Stimulated activated CD4-positive, alpha-beta T cell treated with anti-CD3 and anti-CD28 coated beads, Interleukin-4, amount 100 ng/mL, for 48 hours (primary cell): ENCODE measurements at places on chromosomes 7 and 10.

DNA sequence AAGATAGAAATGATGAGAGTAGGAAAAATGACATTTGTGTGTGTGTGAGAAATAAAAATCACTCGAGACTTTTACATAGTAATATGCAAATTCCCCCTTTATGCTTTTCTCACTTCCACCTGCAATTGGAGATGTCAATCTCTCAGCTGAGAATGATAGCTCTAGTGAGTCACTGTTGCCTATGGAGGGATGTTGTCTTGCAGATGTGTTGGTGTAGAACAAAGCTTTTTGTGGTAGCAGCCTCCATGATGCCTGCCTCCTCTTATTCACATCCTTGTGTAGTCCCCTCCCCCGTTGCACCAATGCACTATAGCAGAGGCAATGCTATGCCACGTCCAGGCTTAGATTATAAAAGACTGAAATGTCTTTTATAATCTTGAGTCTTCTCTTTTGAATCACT, 33.8 kb downstream of the SPAG6 start:
- DNase-seq, result peak; percentile 28

- DNase-seq, result no peak
Observed at GRCh38 chr7:84317536-84317935, 122.9 kb upstream of the SEMA3A start.

- no peak for DNase-seq
Observed at GRCh38 chr10:127592586-127592985, 43.5 kb downstream of the NPS start.

DNA sequence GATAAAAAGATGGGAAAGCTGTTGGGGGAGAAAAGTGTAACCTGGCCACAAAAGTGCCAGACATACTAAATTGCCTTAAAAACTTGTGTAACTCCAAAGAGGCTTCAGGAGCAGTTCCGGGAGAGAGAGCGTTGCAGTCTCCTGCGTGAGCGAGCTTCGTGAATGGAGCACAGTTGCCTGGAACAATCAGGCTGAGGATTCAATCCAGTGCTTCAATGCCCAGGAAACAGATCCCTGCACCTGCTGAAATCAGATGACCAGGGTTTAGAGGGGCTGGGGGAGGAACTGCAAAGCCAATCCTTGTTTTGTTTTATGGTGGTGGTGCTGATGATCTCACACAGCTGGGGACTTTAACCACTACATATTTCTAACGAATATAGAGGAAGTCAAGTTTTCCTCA, 398.3 kb downstream of the DPP6 start:
- DNase-seq, result no peak

- DNase-seq, result no peak
Observed at GRCh38 chr7:108515630-108516029, 10.3 kb downstream of the PNPLA8 start.

- peak; percentile 35 for DNase-seq
Observed at GRCh38 chr7:55516409-55516808, 55.9 kb downstream of the VOPP1 start.

- DNase-seq, result no peak
Observed at GRCh38 chr7:37549076-37549931, 100.6 kb upstream of the ELMO1 start.

DNA sequence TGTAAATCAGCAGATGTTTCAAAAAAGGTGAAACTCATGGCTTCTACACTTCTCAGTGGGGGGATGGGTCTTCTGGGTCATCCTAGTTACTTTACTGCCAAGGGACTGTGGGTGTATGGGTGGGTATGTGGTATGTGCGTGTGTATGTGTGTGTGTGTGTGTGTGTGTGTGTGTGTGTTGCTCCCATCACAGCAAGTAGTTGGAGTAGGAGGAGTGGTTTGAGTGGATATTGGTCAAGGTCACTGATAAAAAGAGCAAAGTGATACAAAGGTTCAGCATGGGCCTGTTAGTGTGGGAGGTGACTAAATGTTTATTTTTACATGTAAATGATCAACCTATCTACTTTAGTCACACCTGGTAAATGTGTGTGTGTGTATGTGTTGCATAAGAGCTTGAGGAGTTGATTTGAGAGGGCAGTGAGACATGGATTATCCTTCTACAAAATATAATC, 11.8 kb upstream of the COBL start:
- no peak for DNase-seq

DNA sequence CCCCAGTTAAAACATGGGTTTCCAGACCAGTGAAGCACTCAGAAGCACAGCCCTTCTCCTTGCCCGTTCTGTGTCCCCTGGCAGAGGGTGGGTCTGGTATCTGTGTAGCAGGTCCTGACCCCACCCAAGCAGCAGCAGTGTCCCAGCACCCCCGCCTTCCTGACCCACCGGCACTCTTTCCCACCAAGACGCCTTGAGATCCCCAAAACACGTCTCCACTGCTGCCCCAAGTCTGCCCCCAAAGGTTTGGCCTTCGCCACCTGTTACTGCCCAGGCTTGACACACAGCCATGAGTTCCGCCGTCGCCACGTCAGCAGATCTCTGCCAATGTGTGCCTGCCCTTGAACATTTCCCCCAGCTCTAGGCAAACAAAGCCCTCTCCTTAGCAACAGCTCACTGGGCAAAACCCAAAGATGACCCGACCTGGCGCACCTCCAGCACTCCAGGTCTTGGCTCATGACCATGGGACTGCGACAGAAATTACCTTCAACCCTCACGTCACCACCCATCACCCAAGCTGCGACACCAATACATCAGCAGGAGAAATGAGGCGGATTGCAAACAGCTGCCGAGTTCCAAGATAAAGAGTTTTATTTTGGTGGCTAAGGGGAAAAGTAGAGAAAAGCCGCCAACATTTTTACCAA, 75.6 kb downstream of the CTBP2 start:
- DNase-seq, result no peak

DNA sequence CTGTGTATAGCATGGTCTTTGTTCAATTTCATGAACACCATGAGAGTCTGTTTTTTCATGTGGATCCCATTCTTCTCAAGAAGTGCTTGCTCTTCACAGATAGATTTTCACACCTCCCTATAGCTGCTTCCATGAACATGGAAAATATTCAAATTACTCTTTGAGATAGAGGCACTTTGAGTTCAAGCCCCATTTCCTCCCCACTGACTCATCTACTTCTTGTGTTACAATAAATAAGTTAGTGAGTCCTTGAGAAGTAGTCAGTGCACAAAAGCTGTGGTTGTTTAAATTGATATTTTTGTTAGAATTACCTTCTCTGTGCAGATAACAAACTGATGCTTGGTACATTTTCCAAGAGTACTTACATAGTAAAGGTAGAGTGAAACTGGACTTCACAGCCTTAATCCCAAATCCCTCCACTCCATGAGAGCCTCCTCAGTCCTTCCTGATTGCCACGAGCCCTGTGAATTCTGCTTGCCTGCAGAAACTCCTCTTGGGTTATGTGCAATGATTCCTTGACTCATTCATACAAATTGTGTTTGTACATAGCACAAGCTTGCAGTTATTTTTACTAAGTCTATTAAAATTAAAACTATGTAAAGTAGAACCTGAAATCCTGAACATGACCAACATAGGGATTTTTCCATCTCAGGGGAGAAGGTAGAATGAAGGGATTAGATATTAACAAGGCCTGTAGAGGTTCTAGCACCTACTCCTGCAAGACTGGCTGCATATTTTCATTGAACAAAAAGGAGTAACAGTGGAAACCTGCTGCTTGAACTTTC, 496.2 kb downstream of the TNS3 start:
- DNase-seq, result no peak

GRCh38 chr7:20329389-20330238, 1.1 kb upstream of the ITGB8 start:
- DNase-seq, result peak; percentile 0

DNA sequence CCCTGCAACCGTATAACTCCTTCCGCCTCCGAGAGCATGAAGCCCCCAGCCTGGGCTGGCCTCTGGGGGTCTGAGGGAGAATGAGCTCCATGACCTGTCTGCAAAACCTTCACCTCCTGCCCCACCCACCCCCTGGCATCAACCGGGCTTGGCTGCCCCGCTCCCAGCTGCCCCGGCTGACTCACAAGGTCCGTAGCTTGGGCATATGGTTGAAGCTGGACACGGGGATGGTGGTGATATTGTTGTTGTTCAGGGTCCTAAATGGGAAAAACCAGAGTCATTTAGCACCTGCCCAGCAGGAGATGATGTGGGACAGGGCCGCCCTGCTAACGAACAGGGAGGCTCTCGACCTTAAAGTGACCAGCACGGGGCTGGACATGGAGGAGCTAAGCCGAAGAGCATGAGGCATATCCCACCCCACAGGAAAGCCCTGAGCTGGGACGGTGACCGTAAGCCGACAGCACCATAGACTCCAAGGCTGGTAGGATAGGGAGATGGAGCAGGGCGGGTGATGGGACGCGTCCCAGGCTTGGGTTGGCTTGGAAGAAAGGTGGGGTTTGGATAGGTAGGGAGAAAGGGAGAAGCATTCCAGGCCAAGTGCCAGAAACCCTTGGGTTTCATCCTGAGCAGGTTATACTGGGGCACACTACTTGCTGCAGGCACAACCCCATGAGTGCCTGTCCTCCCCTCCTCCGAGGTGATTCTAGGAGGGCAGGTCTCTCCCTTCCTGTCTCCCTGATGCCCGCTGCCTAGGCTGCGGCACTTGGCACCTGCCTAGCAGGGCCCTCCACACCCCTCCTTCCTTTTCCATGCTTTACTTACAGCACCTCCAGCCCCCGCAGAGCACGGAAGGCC, 121.5 kb downstream of the SLIT1 start:
- DNase-seq, result no peak

GRCh38 chr7:141700848-141701371, 1.1 kb downstream of the DENND11 start:
- no peak for DNase-seq

- DNase-seq, result no peak
Observed at GRCh38 chr10:18240185-18240882, 100.1 kb downstream of the CACNB2 start.

DNA sequence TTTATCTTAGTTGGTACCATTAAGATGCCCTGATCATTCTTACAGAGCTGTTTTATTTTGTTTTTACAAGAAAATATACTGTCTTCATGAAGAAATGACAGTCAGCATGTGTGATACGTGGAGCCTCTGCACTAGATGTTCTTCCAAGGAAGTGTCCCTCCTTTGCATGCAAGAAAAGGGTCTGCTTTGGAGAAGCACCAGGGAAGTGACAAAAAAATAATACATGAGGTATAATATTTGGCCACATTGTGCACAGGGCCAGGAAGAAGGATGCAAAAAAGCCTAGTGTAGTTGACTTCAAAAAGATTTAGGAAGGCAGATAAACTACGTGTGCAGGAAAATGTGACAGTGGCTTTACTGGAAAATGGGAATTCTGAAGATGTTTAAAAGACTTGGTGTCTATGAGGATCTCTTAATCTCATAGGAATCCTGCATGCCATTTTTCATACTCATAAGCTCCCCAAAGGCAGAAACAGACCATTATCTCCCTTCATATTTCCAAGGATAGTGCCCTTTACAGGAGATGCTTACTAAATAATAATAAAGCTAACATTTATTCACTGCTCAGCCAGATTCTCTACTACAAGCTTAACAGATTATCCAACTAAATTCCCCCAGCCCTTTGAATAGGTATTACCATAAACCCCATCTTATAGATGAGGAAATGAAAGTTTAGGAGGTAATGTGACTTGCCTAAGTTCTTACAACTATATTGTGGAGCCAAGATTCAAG, 284.2 kb downstream of the HPSE2 start:
- no peak for DNase-seq

GRCh38 chr10:58513188-58514110, 777 bp downstream of the BICC1 start:
- no peak for DNase-seq

GRCh38 chr10:80544316-80544953, 6.7 kb downstream of the SH2D4B start:
- no peak for DNase-seq

DNA sequence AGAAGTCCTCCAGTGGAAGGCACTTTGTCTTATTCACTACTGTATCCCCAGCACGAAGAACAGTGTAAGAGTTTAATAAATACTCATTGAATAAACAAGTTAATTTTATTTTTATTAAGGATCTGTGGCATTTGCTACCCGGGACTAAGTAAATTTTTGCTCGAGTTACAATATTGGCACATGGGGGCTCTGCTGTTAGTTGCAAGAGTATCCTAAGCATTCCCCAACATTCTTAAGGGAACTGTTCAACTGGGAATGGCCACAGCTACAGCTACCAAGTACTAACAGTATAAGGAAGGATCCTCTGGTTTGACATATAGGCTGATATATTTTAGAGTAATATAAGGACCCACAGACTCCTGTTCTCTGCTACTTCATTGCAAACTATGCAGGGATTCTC, 8.7 kb upstream of the LRRTM3 start:
- DNase-seq, result no peak

DNA sequence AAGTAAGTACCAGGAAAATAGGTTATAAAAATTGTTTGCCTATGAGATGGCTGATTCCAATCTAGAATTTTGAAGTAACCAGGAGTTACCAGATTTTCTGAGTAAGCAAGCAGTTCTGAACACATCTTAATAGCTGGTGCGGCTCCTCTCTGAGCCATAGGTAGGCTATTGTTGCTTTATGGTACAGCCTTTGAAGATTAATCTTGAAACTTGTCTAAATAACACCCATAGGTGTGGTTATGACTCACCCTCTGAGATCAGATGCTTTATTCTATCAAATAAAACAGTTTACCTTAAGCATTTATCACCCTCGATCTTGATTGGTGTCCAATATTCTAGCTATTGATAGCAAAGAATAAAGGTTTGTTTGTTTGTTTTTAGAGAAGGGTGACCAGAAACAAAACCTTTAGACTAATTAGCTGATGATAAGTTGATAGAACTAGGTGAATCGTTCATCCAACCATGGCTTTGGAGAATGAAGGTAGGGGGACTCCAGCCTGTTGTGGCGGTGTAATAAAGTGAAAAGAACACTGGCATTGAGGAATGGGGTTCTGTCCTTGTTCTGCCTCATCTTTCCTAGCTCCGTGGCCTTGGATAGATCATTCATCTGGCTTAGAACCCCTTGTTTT, 72.2 kb downstream of the VTI1A start:
- DNase-seq, result no peak

GRCh38 chr10:114022766-114023597, 20.7 kb upstream of the ADRB1 start:
- no peak for DNase-seq

DNA sequence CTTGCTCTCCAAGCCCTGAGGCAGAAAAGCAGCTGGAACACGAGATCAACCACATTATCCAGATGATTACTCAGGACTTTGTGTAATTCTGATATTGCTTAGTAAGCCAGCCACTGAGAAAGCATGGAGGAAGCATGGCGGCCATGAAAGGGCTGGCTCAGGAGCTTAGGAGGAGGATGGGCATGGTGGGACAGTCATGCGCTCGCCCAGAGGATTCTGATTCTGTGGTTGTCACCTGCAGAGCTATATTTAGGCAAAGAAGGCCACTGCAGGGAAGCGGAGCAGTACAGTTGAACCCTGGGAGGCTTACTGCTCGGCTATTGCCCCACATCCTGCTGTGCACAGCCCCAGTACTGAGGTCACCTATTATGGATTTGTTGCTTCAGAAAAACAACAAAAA, 128.8 kb upstream of the DNAJB12 start:
- no peak for DNase-seq
